ENCODE measurements at places on chromosomes 3 and 15.

DNA sequence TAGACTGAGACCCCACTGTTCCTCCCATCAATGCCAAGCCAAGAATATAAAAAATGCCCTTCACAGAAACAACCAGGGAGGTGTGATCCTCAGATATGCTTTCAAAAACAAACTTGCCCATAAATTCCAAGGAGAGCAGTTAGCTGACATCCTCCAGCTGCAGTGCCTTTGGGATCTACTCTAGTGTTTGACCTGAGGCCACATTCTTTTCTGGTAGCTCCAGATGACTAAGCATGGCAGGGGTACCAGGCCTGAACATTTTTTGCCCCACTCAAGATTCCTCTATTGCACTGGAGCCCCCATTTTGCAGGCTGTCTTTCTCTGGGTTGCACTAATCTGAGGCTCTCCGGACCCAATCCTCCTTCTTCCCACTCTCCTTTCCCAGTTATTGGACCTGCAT lies 27.9 kb upstream of the ACP3 start:
- DNase-seq, result no peak

DNA sequence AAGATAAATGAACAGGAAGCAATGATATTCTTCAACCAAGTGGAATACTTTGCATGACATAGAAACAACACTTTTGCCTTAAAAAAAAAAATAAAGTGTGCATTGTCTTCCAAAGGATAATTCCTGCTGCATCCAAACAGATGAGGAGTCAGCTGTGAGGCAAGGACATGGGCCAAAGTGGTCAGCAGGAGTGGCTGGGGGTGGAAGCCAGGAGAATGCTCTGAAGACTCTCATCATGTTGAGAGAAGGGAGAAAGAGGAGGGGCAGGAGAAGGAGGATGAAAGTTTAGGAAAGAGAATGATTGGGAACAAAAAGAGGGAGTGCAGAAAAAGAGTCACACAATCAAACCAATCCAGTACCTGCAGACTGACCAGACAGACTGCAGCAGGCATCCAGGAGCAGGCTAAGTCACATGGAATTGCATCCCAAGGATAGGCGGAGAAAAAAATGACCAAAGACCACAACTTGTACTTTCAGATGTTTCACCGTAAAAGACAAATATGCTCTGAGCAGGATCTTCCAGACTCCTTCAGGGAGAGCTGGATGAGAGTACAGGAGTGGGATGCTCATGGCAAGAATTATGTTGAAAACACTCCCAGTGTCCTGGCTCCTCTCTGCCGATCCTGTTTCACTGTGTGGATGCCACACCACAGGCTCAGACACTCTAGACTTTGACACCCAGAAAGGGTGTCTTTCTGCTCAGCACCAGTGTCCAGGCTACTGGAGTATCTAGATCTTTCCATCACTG lies 11.9 kb downstream of the ABI3BP start:
- no peak for DNase-seq

DNA sequence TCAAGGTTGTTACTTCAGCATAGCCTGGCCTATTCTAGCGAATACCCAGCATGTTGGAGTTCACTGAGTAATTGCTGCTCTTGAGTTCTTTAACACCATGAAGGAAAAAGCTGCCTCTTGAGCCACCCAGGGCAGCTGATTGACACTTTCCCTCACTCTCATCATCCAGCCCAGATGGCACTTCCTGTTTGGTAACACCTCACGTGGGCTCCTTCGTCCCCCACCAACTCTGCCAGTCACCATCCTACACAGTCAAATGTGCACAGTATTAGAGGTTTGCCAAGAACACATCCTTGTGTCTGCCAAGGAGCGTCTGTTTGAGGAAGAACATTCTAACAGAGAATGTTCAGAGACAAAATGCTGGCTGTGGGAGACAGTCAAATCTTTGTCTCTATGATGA lies 266.3 kb downstream of the RPLP1 start:
- DNase-seq, result no peak

DNA sequence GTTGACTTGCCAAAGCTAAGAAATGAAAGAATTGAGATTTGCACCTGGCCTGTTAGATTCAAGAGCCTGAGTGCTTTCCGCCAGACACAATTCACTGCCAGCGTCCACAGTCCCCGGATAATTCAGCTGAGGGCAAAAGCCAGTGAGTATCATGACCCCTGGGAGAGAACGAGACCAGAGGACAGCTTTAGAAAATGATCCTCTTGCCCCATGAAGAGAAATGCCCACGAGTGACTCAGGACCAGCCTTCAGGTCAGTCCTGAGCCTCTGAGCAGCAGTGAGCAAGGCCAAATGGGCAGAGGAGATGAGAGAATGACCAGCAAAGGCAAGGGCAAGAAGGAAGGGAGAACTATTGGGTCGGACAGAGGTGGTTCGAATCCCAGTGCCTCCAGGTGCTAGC lies 273.5 kb downstream of the FAM43A start:
- DNase-seq, result no peak

- DNase-seq, result no peak
These were observed 25.6 kb downstream of the DCUN1D1 start for GRCh38 chr3:182954553-182955235.

DNA sequence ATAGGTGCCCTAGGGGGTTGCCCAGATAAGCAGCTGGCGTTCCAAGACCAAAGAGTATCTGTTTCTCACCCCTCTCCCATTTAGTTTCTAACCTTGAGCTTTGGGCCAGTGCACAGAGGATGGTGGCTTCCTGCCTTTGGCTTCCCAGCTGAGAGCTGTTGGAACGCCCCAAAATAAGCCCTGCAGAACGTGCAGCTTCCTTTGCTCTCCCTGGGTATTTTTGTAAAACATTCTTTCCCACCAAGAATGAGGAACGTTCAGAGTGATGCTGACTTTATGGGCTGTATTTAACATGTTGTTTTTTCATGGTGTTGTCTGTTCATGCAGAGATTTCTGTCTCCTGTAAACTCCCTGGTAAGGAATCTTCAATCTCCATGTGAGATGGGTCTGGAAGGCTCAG lies 63.8 kb downstream of the LPP start:
- no peak for DNase-seq

GRCh38 chr15:59997070-59997701 lies 6.9 kb upstream of the FOXB1 start:
- DNase-seq, result peak; percentile 56

GRCh38 chr3:79436387-79436786 lies 331.4 kb downstream of the ROBO1 start:
- no peak for DNase-seq

GRCh38 chr3:131537531-131537930 lies 34.8 kb upstream of the MRPL3 start:
- no peak for DNase-seq

DNA sequence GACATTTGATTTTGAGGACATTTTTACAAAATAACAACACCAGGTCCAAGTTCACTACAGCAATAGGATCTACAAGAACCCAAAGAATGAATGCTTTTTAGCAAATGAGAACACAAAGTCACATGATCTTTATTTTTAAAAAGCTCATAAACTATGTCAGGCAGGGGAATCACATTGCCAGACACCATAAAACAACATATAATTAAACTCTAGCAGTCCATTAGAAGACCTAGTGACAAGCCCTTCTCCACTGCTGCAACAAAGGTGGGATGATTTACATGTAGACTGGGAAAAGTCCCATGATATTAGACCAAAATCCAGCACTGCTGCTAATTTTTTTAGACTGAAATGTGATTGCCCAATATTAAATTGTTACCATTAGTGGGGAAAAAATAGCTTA lies 92.6 kb downstream of the FHIT start:
- no peak for DNase-seq
